ENCODE measurements at places on chromosomes 2 and 18.

DNA sequence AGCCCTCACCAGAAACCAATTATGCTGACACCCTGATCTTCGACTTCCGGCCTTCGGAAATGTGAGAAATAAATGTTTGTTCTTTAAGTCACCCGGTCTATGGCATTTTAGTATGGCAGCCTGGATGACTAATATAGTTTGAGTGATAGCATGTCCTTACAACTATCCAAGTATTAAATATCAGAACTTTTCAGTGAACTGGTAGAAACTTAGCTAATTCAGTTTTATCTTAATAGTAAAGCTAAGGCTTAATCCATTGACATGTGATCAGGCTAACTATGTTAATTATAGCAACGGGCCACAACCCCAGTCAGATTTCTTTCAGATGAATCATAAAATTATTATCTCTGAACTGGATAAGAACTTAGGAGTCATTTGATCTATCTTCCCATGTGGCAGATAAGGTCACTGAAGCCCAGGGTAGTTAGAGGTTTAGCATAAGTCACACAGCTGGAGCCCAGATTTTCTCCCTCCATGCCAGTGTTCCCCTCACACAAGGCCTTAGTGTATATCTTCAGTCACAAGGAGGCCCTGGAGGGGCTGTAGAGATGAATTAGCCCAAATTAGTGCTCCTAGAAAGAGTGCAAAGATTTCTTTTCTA, 40.7 kb upstream of the UPP2 start:
- no peak for DNase-seq

- DNase-seq: no peak
Observed at GRCh38 chr18:61308795-61309393, 24.3 kb upstream of the CDH20 start.

DNA sequence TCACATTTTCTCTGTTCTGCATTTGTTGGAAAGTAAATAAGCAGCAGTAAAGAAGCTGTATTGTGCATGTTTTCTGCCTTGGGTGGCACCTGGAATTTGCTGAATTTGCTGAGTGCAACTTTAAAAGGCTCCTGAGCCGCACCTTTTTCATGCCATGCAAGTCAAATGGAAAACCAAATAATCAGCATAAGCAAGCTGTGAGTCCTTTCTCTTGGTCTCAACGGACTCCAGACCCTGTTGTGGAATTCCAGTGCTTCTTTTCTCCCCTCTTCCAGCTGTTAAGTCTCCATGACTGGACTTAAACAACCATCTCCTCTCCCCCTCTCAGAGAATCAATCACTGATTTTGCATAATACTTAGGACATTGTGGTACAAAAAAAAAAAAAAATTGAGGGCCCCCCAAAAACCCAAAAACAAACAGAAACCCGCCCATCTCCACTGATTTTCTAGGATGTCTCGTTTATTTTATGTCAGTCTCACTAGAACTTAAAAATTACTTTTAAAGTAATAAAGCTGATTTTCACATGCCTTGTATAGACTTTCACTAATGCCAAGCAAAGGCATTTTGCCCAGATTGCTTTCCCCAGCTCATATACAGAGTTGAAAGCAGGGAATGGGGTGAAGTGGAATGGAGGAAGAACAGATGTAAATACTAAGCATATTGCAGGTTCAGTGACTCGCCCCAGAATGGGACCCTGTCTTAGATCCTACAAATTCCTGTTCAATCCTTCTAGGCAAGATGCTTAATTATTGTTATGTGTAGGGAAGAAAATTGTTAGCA, 5.1 kb upstream of the CETN1 start:
- DNase-seq: no peak

DNA sequence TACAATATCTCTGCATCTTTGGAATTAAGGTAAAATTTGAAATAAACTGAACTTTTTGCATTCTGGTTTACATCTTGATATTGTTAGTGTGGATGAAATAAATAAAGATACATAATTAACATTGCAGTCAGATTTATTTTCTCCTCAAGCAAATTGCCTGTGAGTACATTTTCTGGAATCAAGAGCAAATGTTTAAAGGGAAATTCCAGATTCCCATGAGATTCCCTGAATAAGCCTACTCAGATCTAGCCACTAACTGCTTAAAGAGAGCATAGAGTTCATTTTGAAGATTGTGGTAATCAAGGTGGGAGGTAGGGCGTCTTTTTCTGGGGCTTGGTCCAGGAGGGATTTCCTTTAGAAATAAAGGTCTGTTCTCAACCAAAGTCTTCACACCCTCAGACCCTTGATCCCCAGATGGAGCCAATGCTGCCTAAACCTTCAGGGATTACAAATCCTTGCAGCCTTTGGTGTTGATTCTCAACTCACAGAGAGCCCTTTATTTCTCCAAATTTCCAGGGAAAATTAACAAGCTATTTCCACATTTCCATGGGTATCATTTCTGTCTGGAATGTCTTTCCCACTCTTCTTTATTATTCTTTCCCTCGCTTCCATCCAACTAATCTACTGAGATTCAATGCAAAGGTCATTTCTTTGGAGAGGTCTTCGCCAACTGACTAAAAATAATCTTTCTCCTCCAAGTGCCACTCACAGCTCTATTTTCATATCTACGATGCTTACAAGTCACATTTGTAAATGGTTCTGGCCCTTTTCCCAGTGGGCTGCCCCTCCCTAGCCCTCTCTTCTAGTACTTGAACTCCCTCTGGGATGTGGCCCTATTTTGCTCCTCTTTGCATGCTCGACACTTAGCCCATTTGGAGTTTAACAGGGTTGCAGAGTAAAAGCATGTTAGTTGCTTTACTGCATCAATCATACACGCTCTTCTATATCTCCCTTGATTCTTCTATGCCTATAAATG, 79.8 kb upstream of the SPATS2L start:
- DNase-seq: no peak

DNA sequence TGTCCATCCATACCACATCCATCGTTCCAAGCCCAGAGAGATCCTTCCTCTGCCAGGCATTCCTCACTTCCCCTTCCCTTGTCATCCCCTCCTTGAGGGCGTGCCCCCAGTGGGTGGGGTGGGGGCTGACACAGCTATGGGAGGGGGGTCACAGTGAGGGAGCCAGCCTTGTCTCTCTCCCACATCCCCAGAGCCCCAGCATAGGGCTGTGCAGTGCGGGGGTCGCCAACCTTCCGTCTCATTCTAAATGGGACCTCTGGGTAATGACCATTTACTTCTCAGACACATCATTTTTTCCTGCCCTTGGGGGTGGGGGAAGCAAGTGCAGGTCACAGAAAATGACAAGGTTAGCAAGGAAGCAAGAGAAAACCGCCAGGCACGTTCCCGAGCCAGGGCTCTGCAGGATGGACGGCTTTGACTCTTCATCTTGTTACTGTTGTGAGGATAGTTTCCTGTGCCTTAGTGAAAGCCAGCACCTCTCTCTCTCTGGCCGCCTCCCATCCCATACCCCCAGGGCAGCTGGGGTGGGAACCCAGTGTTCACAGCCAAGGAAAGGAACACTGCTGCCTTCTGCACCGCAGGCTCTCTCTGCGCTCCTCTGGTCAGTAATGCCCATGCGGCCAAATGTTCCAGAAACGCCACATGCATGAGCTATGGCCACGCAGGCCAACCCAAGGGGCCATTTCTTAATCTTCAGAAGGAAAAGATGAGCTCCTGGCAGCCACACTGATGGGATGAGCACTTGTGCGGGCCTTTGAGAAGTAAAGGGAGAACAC, 22.7 kb upstream of the OTOS start:
- DNase-seq: no peak

DNA sequence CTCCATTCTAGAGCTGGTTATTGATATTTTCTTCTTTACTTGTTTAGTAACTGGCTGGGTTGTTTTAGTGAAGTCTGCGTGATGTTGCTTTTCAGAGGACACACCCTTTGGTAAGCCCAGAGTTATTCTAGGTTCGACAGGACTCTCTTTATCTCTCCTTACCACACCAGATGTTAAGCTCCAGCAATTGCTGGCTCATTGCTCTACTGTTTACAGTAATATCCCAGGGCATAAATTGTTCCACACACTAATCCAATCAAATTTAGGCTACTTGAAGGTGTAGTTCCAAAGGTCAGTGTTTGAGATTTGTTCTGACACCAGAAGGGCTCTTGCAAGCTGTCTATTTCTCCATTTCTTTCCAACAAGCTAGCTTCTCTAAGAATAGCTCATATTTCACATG, 506.6 kb downstream of the NR4A2 start:
- no peak for DNase-seq

DNA sequence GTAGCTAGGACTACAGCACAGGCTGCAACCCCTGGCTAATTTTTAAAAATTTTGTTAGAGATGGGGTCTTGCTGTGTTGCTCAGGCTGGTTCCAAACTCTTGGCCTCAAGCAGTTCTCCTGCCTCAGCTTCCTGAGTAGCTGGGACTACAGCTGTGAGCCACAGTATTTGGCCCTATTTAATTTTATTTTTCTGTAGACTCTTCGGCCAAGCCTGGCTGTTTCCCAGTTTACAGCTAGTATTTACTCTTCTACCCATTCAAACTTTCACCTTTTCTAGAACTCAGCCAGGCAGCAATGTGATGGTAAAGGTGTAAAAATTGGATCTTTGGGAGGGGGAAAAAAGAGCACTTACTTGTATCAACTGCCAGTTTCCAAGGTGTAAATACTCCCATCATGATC, 35.3 kb downstream of the SH3RF3 start:
- no peak for DNase-seq

- no peak for DNase-seq
Observed at GRCh38 chr2:236169741-236170589, 1.8 kb upstream of the GBX2 start.

DNA sequence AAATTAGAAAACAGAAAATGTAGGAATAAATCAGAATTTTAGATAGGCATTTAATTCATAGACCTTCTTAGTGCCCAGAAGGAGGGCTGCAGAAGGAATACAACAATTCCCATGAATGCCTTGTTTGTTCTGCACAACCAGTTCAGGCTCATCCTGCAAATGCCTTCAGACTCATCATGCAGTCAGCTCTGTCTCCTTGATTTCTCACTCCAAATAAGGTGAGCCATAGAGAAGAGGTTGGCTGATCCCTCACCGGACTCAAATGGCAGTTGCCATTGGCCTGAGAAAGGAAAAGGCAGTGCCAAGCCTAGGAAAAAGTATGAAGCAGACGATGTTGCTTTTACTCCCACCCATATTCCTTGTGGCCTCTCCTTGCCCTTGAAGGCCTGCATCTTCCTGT, 50.3 kb downstream of the DSC3 start:
- no peak for DNase-seq

- DNase-seq: no peak
Observed at GRCh38 chr2:215554689-215555498, 119.0 kb upstream of the FN1 start.

GRCh38 chr18:36590621-36591580, 237.9 kb downstream of the TPGS2 start:
- DNase-seq: no peak

DNA sequence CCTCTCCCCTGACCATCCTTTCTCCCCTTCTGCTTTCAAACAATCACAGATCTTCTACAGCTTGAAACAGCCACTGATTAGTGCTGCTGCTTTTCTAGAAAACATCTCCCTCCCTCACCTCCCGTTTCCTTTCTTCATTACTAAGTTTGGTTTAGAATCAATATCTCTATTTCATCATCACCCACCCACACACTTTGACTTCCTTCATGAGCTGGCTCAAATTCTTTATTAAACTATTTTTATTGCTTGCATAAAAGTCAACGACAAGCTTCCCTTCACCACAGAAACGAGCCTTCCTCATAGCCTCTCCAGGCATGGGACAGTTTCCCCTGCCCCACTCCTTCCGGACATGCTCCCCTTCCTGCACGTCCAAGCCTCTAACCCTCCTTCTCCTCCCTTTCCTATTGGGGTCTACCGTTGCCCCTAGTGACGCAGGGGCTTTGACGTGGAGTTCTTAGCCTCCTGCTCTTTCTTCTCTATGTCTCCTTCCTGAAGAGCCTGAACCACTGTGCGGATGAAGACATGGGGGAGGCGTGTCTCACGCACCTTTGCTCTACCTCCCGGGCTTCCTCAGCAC, 172.0 kb downstream of the AFF3 start:
- no peak for DNase-seq

GRCh38 chr2:31253356-31254131, 19.6 kb downstream of the EHD3 start:
- DNase-seq: no peak

DNA sequence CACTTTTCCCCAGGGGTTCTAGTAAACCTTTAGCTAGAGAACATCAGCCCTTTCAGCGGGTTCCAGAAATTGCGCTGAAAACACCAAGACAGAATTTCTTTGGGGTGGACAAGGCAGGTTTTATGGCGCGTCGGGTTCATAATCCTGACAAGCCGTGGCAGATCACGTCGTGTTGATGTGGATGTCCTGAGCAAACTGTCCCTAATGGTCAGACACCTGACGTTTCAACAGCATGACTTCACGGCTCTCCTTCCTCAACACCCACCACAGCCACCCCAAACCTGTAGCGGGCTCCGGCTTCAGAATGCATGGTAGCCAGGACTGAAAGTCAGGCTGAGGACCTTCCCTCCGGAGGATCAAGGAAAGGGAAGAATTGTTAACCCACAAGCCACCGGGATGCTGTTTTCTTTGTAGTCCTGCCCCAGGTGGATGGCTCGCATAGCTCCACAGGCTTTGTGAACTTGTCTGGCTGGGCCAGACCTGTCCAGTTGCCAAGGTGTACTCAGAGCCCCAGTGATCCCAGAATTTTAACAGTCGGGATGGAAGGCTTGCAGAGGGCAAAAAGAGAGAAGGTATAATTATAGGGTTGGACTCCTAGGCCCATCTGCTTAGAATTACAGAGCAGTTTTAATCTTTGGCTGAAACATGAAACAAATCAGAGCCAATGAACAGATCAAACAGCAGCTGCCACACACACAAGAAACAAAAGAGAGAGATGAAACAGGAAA, 1.5 kb downstream of the APCDD1 start:
- DNase-seq: no peak

DNA sequence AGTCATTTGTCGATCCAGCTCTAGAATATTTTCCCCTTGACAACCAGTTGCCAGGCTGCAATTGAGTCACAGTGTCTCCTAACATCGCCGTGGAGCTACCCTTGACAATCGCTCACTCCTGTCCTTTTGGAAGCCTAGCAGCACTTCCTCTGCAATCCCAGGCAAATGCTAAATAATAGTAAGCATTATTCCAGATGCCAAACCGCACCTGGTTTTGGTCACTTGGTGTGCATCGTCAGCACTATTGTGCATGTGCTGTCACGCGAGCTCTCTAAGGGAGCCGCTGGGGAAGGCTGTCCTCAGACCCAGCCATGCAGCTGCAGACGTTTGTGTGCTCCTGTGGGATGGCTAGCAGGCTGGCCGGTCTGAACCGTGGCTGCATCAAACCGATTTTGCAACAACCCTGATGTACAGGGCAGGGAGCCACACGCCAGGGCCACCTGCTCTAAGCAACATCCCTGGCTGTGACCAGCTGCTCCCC, 549.5 kb upstream of the ID2 start:
- DNase-seq: no peak

DNA sequence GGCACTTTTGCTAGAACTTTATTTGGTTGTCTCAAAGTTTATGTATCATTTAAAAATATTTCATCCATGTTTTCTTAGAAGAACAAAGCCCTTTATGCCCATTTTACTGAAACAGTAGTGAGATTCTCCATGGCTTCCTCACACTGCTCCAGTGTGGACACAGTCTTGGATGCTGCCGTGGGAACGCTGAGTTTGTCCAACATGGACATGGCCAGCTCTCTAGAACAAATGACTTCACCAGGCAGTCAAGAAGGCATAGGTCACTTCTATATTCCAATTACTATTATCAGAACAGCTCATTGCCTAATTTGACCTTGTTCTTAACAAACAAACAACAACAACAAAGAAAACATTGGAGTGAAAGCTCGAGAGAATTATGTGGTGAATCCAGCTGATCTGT, 414.1 kb upstream of the ID2 start:
- DNase-seq: no peak

- DNase-seq: no peak
Observed at GRCh38 chr2:19746611-19747309, 155.0 kb downstream of the TTC32 start.

GRCh38 chr2:44965684-44966083, 24.2 kb downstream of the SIX3 start:
- no peak for DNase-seq

Measured in stimulated activated CD8-positive, alpha-beta memory T cell treated with anti-CD3 and anti-CD28 coated beads, Interleukin-2, amount 100 ng/mL, for 1 hour (primary cell).